ENCODE measurements at places on chromosomes 11 and 22.

GRCh38 chr11:67538823-67539505 is 15.7 kb upstream of the CABP2 start:
- no peak for DNase-seq

- no peak for DNase-seq
These were observed 48.9 kb downstream of the ARHGEF12 start for GRCh38 chr11:120385110-120385509.

DNA sequence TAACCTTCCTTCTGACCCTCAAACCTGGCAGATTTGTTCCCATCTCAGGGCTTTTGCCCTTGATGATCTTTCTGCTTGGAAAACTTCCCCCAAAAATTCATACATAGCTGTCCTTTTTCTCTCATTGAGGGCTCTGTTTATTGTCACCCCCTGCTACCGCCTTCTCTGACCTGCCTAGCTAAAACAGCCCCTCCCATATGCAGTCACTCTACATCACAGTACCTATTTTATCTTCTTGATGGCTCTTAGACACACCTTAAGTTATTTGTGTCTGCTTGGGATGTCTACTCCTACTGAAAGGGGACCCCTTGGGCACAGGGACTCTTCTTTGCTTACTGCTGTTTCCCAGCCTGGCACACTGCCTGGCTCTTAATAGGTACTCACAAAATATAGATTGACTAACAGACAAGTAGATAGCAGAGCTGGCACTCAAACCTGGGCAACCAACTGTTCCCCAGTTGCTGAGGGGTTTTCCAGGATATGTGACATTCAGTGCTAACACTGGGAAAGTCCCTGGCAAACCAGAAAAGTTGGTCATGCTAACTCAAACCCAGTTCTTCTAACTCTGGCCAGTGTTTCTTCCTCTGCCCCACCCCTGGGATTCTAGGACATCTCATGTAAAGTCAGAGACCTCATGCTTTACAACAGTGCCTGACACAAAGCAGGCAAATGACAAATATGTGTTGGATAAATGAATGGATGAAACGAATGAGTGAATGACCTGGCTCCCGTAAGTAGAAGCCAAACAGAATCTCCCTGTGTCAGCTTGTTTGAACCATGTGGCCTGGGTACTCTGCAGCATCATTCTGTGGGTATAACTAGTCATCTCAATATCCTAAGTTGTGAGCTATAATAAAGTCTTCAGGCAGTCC is 19.8 kb upstream of the FJX1 start:
- no peak for DNase-seq

- DNase-seq = no peak
These were observed 41.7 kb downstream of the KIAA1671 start for GRCh38 chr22:24994070-24994763.

DNA sequence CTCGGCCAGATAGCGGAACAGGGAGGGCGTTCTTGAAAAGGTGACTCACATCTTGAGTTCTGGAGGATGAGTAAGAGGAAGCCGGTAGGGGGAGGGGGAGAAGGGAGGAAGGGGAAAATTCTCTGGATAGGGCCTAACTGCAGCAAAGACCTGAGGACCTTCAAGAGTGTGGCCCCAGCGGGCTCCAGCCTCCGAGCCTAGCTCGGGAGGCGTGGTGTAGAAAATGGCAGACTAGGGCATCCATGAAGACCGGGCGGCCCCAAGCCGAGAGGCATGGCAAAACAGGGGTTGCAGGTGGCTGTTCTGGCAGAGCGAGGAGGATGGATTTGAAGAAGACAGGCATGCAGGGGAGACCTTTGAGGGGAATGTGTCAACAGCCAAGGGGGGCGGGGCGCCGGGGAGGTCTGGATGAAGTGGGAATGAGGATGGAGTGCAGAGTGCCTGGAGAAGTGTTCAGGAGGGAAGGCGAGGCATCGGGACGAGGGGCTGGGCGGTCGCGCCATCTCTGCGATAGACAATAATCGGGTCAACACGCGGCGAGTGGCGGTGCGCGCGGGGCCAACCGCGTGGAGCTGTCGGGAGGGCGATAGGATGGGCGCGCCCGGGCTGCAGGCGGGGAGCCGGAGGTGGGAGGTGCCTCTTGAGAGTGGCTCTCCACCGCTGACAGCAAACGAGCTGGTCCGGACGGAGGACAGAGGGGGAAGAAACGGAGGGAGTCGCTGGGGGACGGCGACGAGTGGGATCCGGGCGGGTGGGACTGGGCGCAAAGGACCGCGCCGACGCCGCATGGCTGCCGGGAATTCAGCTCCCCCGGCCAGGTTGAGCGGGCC is 40.0 kb upstream of the CREB3L1 start:
- no peak for DNase-seq

DNA sequence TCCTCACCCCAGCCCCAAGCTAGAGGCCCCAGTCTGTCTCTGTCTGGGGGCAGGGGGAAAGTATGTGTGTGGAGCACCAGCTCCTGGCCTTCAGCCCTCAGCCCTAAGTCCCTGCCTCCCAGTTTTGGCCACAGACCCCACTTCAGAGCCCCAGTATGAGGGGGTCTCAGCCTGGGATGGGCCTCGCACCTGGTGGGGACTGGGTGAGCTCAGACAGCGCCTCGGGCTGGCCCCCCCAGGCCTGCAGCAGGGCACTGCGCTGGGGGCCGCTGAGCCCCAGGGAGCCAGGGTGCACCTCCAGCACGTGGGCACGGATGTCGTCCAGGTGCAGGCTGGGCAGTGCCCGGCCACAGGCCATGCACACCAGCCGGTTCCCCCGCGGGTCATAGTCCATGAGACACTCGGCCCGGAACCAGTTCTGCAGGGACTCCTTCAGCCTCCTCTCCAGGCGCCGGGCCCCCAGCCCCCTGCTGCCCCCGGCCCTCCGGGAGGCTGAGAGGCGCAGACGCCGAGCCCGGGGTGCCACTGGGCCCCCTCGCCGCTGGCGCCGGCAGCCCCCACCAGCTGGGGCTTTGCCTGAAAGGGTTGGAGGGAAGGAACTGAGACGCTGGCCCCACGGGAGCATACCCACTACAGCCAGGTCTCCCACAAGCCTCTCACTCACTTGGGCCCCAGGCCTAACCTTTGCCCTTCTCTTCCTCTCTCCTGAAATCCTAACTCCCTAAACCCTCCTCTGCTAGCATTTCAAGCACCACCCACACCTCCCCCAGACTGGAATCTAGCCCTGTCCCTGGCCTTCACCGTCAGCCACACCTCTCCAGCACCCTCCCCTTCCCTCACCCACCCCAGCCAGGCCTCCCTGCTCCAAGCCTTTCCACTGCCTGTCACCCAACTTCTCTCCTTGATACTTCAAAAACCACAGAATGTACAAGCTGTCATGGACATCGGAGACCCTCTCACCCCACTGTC is 3.6 kb downstream of the ZFTA start:
- no peak for DNase-seq

- no peak for DNase-seq
These were observed 115.7 kb downstream of the NTM start for GRCh38 chr11:131486100-131486499.

DNA sequence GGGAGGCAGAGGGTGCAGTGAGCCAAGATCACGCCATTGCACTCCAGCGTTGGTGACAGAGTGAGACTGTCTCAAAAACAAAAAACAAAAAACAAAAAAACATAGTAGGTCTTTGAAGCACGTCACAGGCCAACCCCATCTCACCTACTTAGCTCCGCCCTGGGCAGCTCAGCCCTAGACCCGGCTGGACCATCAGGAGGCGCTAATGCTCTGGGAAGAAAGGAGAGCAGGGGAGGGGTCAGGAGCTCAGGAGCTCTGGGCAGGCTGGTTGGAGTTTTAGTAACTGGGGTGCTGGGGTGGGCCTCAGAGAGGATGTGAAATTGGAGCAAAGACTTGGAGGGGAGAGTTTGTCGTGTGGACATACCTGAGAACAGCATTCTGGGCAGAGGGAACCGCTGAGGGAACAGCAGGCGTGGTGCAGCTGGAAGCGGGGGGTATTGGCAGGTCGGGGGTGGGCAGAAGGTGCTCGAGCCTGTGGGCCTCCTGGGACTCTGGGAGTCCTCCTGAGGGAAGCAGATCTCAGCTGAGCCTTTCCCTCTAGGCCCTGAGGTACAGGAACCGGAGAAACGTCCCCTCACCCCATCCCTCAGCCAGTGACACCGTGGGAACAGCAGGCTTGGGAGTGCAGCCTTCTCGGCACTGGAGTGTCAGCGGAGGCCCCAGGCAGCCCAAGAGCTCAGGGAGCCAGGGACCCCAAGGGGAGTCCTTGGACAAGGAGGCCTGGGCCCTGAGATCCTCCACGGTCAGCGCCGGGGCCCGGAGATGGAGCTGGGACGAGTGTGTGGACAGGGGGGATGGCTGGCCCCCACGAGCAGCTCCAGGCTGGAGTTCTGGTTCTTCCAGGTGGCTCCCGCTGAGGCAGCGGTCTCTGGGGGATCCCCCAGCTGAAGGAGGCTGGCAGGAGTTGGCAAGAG is 2.2 kb upstream of the RPS6KA4 start:
- DNase-seq = no peak

DNA sequence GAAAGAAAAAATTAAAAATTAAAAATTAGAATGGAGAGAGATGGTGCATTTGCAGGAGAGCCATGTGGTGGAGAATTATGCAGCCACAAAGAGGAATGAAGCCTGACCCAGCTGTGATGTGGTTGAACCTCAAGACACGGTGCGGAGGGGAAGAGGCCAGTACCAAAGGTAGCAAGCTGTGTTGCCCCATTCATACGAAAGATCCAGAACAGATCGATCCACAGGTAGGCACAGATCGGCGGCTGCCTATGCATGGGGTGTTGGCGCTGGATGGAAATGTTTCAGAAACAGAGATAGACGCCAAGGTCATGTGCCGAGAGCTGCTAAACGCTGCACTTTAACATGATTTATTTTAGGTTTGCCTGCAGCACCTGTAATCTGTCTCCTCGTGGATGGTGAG is 992.3 kb downstream of the BRD1 start:
- no peak for DNase-seq

DNA sequence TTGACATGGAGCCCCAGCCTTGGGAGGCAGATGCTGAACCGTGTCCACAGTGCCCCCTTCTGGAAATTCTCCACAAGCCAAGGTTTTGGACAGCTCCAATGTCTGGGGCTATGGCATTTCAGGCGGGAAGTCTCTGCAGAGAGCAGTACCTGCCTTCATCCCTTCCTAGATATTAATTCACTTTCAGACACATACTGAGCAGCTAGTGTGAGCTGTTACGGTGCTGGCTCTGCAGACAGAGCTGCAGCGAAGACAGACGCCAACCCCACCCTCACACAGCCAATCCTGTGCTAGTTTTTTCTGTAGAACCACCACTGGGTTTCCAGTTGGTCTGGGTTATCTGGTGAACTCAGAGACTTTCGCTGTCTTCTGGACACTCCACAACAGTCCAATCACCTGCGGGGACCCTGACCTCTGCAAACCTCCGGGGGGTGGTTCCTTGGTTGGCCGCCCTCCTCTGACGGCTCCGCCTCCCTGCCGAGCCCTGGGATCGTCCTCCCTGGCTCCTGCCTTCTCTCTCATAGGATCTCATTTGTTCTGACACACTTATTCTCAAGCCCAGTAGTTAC is 9.1 kb downstream of the LMF2 start:
- no peak for DNase-seq

DNA sequence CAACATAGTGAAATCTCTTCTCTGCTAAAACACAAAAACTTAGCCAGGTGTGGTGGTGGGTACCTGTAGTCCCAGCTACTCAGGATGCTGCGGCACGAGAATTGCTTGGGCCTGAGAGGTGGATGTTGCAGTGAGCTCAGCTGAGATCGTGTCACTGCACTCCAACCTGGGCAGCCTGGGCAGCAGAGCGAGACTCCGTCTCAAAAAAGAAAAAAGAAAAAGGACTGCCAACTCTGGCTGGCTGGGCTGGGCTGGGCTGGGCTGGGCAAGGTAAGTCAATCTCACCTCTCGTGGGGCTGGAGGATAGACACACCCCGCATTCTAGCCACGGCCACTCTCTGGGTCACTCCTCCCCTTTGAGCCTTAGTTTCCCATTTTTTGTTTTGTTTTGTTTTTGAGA is 26.9 kb downstream of the TEF start:
- no peak for DNase-seq

- no peak for DNase-seq
These were observed 406.7 kb downstream of the LUZP2 start for GRCh38 chr11:24903555-24903954.

- no peak for DNase-seq
These were observed 37.1 kb upstream of the CHST1 start for GRCh38 chr11:45702511-45702910.

DNA sequence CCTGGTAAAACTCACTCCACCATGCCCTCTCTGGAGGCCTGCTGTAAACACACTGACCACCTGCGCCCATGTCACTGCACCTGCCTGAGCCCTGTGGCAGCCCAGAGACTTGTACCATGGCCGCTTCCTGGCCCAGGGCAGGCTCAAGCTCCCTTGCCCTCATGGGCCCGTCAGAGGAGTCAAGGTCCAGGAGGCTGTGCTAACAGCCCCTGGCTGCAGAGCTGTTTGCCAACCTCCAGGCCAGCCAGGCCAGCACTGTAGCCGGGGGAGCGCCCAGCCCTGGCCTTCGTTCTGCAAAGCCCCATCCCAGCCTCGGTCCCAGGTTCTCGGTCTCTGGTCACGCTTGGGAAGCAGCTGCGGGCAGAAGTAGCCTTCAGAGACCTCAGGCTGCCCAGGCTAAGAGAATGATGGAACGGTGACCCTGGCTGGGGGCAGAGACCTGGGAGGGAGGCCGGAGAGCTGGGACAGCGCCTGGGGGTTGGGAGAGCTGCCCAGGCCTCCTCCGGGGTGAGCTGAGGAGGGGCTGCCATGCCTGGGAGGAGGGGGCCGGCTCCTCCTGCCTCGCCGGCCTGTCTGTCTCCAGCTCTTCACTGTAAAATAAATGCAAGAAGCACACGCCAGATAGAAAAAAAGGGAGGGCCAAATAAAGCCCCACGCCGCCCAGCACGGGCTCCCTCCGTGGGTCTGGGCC is 11.9 kb upstream of the TCF20 start:
- DNase-seq = no peak

- no peak for DNase-seq
These were observed 77.5 kb downstream of the ZBTB16 start for GRCh38 chr11:114136686-114137640.

GRCh38 chr11:133325711-133326110 is 206.6 kb downstream of the OPCML start:
- DNase-seq = no peak

DNA sequence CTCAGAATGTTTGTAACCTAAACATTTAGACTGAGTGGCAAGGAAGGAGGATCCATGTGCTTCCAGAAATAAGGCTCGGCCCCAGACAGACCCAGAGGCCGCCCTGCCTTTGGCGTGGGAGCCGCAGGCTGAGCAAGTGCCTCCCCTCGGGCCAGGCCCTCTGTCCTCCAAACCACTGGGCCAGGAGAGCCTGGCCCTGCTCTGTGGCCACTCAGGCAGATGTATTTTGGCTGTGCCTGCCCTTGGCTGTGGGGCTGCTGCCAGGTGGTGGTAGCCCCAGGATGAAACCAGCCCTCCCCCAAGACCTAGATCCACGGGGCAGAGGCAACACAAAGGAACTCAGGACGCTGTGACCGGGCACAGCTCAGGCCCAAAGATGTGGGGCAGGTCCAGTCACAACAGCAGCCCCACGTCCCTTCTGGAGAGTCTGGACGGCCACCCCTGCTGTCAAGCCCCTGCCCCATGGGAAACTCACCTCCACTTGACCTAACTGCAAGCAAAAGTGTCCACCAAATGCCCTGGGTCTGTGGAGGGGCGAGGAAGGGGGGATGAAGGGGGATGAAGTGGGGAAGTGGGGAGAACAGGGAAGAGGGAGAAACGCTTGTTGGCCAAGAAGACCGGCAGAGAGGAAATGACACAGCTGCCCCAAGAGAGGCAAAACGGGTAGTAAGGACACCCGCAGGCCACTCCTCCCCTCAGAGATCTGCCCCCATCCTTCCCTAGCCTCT is 24.0 kb downstream of the PISD start:
- DNase-seq = no peak

GRCh38 chr11:45576461-45577215 is 88.8 kb downstream of the CHST1 start:
- no peak for DNase-seq
